Progenitor cell of endocrine pancreas (in vitro differentiated cells): ENCODE measurements at places on chromosomes 11 and 22. TPM values are rescaled to one million over a fixed set of nuclear protein-coding genes. Genes with fewer than 3 reads are reported as not detected.

Gene OR6T1
- not detected in 2 replicates for total RNA-seq

Gene TRIM6
- total RNA-seq = 5.4 and 5.8 TPM in 2 replicates

Gene CD82
- total RNA-seq = 9.3 and 9.4 TPM in 2 replicates

DNA sequence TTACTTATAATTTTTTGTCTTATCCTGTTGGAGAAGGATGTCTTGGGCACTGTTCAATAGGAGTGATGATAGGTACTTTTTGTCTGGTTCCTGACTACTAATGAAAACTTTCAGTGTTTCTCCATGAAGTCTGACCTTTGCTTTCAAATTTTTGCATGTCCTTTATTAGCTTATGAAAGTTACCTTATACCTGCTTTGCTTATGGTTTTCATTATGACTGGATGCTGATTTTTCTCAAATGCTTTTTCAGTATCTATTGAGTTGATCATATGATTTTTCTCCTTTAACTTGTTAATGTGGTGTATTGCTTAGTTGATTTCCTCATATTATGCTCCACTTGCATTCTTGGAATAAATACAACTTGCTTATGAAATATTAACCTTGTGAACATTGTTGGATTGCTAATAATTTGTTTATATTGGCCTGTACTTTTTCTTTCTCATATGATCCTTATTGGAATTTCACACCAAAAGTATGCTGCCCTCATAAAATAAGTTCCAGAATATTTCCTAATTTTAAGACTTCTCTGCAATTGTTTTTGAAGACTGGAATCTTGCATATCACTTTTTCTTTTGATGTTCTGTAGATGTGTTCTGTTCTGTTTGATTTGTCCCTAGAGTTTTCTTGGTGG, 85.0 kb upstream of the SC5D start:
- DNase-seq = no peak

GRCh38 chr11:119121008-119121810, at the start of gene HINFP:
HINFP (plus strand) TSS chr11:119121580; CDS start chr11:119126945, 5,365 bp downstream.
- DNase-seq = peak; percentile 99

DNA sequence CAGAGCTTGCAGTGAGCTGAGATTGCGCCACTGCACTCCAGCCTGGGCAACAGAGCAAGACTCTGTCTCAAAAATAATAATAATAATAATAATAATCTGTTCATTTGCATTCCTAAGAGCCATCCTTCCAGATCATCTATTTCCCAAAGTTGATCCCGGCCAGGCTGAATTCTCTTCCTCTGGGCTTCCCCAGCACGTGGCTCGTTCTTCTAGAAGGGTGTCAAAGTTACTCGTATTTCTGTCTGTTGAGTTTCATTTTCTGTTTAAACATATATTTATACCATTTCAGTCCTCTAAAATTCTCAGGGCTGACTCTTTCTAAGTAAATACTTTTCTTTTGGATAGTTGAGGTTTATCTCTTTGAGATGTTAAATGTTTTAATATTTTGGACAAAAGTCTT, 4.8 kb upstream of the JHY start:
- no peak for DNase-seq

GRCh38 chr11:17387254-17387653, 1.2 kb downstream of the KCNJ11 start:
- no peak for DNase-seq

- DNase-seq = no peak
Measured at GRCh38 chr11:94533696-94534630, 9.8 kb upstream of the FUT4 start.
